NCI-H187 (cell line): ENCODE measurements at places on chromosomes 11 and 22.

DNA sequence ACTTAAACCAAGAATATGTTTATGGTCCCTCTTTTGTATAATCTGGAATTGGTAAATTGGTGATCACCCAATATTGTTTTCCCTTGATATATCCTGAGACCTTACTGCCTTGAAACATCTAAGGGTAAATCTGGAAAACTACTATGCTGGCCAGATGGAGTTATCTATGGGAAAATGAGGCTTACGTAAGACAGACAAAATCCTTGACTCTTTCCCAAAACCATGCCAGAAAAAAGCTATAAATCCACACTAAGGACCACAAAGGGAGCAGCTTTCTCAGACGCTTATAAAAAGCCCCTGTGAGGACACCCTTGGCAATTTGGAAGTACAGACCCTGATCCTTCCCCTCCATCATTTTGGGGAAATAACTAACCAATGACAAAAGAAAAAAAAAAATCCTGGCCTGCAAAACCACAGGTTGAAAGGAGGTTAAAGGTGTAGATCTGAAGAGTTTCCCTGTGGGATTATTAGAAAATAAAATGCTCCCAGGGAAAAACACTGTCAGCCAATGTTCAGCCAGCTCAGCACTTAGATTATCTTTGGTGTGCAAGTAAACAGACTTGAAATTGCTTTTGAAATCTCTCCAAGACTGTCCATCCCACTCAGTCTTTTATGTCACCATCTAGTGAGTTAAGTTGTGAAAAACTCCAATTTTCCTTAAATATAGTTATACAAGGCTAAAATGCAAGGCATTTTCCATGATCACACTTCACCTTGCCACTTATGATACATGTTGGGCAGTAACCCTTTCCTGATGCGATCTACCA, 6.6 kb upstream of the AMBRA1 start:
- no peak for DNase-seq

DNA sequence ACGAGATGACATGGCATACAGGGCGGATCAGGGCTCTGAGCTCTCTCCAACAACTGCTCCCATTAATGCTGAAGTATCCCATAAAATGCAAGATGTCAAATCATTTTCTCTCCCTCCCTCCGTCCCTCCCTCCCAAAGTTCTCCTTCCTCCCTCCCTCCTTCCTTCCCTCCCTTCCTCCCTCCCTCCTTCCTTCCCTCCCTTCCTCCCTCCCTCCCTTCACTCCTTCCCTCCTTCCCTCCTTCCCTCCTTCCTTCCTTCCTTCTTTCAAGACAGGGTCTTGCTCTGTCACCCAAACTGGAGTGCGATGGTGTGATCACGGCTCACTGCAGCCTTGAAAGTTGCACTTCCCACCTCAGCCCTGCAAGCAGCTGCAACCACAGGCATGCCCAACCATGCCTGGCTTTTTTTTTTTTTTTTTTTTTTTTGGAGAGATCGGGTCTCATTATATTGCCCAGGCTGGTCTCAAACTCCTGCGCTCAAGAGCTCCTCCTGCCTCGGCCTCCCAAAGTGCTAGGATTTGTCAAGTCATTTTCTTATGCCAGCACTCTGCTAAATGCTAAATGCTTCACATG, 38.2 kb downstream of the TXN2 start:
- no peak for DNase-seq

DNA sequence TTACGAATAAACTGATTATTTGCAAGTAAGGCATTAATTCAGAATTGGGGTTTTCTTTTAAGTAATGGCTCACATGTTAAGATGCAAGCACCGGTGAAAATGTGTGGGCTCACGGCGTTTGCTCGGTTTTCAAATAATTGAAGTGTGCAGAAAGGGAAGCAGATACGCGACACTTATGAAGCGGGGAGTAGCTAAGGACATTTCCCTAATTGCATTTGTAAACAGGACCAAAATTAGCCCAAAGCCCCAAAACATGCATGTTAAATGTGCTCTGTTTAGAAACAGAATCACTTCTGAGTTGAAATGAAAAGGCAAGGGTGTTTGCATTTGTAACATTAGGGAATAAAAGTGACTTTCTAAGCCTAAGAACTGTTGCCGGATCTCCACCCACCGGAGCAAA, 61.3 kb downstream of the ELFN2 start:
- DNase-seq = no peak

DNA sequence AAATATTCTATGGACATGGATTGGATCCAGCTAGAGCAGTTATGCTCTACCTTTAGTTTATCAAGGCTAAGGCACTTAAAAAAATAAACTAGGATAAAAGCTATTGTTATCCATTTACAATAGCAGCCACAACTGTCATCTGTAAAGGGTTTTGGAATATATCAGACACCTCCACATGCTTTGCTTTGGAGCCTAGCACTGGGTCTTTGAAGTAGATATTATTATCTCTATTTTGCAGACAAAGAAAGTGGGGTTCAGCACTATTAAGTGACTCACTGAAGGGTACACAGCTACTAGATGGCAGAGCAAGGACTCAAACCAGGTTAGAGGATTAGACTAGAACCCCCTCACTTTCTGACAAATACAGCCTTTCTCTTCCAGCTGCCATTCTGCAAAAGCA, 82.0 kb downstream of the KCNJ1 start:
- DNase-seq = no peak
